ENCODE measurements at places on chromosomes 4 and X.
A peak's percentile ranks its signal among the peaks of the same experiment; 100 is the strongest.

DNA sequence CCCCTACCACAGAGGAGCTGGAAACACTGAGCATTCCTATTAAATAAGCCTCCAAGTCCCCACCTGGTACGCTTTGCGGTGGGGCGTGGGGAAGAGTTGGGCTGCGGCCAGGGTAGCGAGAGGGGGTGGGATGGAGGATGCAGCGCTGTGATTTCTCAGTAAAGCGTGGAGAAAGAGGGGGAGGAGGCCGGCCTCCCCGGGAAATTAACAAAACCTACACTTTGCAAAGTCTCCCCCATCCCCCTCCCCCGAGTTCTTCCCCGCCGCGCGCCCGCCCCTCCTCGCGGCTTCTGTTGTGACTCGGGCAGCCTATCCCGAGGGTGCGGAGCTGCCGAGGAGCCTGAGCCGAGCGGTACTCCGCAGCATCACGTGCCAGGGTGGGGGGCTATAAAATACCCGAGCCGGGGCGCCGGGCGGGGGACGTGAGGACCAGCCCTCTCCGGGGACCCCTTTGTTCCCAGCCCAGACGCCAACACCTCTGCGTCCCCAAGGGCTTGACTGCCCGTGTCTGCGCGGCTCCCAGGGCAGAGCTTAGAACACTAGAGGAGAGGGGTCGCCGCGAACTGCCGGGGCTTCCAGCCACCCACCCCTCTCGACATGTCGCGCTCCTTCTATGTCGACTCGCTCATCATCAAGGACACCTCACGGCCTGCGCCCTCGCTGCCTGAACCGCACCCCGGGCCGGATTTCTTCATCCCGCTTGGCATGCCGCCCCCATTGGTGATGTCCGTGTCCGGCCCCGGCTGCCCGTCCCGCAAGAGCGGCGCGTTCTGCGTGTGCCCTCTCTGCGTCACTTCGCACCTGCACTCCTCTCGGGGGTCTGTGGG lies at the start of gene GSX2:
Gene GSX2, plus strand, starts transcription at position 416 of the 827 bp plus-strand sequence. Its CDS starts 182 bp downstream, at position 598.
- H3K36me3 ChIP-seq, result no peaks in the 10 kb centered on the region
- no peak within 1 kb of the TSS for H3K27ac ChIP-seq
- peaks cover 5% of the 10 kb centered on the region for H3K4me1 ChIP-seq

- H3K4me1 ChIP-seq, result peaks cover 39% of the 10 kb centered on the region
- H3K27me3 ChIP-seq, result no peaks in the 10 kb centered on the region
- peaks cover 6% of the 10 kb centered on the region for H3K36me3 ChIP-seq
- peak overlapping the region; percentile 75 for H3K27ac ChIP-seq
- DNase-seq, result no peak
Observed at GRCh38 chr4:155693015-155693663, 26.5 kb downstream of the GUCY1A1 start.

GRCh38 chr4:22410645-22411247 lies 105.1 kb downstream of the ADGRA3 start:
- peaks cover 8% of the 10 kb centered on the region for H3K36me3 ChIP-seq
- H3K27ac ChIP-seq, result no peak overlapping the region
- no peaks in the 10 kb centered on the region for H3K4me1 ChIP-seq
- H3K4me3 ChIP-seq, result no peak overlapping the region

DNA sequence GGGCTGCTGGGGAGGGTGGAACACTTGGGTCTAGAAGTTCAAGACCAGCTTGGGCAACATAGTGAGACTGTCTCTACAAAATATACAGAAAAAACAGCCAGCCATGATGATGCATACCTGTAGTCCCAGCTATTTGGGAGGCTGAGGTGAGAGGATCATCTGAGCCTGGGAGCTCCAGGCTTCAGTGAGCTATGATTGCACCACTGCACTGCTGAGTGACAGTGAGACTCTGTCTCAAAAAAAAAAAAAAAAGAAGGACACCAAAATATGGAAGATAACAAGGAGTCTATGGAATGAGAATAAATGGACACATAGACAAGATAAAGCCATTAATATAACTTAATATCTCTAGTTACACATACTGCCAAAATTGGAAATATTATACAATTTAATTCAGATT lies 62.7 kb upstream of the IL15 start:
- no peak overlapping the region for H3K27ac ChIP-seq
- H3K36me3 ChIP-seq, result no peaks in the 10 kb centered on the region
- no peak overlapping the region for H3K4me3 ChIP-seq
- no peak for DNase-seq

DNA sequence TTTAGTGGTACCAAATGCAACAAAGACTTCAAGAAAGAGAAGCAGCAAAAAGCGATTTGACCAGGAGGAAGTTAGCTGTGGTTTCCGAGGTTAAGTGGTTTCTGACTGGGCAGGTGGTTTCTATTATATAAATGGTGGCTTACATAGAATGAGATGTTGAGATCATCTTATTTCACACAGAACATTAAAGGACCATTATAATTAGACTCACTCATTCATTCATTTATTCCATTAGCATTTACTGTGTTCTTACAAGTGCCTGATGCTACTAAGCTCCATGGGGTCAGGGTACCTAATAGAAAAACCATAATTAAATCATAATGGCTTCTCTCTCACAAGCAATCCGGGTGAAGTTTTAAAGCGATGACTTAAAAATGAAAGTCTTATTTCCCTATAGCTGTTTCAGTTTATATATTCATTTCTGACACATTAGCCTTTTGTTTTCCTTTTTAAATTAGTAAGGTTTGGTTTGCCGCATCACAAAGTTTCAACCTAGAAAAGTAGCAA lies 10.6 kb downstream of the TSPAN6 start:
- DNase-seq, result no peak
- H3K27ac ChIP-seq, result no peak overlapping the region
- no peaks in the 10 kb centered on the region for H3K36me3 ChIP-seq
- no peak overlapping the region for H3K4me3 ChIP-seq

- no peaks in the 10 kb centered on the region for H3K36me3 ChIP-seq
- no peak overlapping the region for H3K27ac ChIP-seq
- DNase-seq, result no peak
- no peaks in the 10 kb centered on the region for H3K4me1 ChIP-seq
Observed at GRCh38 chrX:12229986-12230385, 91.7 kb downstream of the FRMPD4 start.

DNA sequence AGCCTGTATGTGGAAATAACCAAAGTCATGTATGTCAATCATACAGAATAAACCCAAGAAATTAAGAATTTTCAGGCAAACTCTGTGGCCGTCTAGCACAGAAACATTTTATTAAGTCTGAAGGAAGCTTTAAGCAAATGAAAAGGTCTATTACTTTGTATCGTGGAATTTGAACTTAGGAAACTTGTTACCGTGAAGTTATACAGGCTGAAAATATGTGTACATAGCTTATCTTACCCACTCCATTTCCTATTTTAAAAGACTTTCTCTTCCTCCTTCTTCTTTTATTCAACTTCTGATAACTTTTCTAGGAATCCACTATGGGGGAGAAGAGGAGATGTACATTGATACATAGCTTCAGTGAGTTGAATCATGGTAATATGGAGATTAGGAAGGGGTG lies 108.3 kb downstream of the AGTR2 start:
- peak overlapping the region; percentile 72 for H3K27ac ChIP-seq
- no peak for DNase-seq
- H3K36me3 ChIP-seq, result peaks cover 6% of the 10 kb centered on the region
- no peaks in the 10 kb centered on the region for H3K27me3 ChIP-seq
